NCI-H510A treated with DMSO at 0.1 percent for 48 hours (cell line): ENCODE measurements at places on chromosomes 7 and 10.

DNA sequence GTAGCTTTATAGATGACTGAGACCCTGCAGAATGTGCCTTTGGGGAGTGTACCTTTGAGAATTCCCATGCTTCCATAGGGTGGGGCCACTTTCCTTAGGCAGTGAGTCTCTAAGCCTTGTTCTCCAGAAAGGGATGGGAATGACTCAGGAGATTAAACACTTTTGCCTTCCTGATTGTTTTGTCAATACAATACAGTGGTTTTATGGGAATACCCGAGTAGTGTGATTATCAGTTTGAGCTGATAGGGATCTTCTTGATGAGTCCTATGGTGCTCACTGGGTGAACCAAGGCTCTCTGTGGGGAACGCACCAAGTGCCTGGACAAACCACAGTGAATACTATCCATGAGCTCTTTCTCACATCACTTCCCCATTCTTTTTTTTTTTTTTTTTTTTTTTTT, 6.3 kb downstream of the MYOF start:
- DNase-seq = no peak

DNA sequence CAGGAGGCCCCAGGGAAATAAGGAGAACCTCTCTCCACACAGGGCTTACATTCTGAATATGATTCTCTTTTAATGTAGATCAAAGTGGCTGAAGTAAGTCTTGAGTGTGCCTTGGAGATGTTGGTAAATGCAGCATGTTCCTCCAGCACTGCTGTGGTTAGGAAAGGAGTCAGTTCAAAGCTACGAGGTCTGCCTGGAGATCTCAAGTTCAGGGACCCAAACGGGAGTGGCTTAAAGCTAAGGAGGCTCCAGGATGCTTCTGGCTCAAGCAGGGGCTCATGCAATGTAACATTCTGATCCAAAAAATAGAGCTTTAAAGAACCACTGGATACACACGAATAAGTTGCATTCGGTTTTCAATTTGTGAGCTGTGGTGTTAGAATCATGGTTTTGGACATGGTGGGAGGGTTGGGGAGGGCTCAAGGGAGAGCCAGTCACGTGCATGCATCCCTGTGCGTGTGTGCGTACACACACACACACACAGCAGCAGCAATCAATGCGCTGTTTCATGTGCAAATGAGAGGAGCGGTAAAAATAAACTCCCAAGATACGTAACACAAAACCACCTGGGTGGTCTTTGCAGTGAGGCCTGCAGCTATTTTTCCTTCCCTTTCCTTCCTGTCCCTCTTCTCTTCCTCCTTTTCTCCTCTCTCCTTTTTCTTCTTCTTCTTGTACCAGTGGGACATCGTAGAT, 70.5 kb downstream of the AOAH start:
- DNase-seq = no peak

DNA sequence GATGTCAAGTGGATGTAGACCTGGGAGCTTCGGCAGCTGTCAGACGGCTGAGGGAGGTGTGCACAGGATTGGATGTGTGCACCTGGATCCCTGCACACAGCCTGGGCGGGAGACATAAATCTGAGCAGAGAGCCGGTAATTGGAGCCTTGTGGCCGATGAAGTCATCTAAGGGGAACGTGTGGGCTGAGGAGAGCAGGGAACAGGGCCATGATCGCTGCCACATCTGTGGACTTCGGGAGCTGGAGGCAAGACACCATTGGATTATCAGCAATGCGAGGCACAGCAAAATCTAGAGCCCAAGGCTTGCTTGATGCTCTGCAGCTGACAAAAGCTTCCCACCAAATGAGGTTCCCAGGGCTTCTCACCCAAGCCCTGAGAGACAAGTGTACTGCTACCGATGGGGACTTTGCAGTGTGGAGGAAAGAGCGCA, 147.7 kb downstream of the PTPN20 start:
- peak; percentile 76 for DNase-seq

GRCh38 chr7:77415823-77416620, at the start of gene GSAP:
Gene GSAP, minus strand, starts transcription at chr7:77416349. Its CDS starts 28 bp downstream, at chr7:77416321.
- no peak for DNase-seq

GRCh38 chr7:138186951-138187351, 110.7 kb downstream of the AKR1D1 start:
- no peak for DNase-seq

DNA sequence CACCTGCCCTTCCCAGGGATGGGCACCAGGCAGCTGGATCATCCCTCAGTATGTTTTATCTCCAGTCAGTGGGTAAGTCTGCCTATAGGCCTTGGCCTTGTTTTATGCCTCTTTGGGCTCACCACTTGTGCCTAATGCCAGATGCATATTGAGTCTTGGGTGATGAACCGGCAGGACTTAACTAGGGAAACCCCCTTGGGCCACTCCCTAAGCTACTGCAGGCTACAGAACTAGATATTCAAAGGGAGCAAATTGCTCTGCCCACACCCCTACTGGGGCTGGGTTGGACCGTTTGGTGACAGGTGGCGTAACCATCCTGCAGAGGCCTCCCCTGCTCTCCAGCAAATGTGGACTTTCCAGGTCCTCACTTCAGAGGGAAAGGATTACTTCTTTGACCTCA, 115.7 kb upstream of the GDF10 start:
- no peak for DNase-seq

GRCh38 chr10:59586407-59586891, 123.2 kb downstream of the SLC16A9 start:
- DNase-seq = no peak

DNA sequence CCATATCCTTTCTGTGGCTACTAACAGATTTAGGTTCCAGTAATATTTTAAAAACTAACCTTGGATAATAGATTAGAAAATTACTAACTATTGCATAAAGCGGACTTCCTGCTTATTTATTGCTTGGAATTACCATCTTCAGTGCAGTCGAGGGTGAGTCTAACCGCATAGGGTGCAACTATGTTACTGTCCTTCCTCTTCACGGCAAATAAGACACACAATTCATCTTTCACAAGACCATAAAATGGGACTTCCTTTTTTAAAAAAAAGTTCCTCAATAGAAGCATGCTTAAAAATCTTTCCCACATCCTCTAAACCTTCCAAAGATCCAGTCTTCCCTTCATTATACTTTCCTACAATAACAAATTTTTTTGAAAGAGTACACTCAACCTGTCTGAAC, 2.1 kb downstream of the SLC25A40 start:
- DNase-seq = no peak

DNA sequence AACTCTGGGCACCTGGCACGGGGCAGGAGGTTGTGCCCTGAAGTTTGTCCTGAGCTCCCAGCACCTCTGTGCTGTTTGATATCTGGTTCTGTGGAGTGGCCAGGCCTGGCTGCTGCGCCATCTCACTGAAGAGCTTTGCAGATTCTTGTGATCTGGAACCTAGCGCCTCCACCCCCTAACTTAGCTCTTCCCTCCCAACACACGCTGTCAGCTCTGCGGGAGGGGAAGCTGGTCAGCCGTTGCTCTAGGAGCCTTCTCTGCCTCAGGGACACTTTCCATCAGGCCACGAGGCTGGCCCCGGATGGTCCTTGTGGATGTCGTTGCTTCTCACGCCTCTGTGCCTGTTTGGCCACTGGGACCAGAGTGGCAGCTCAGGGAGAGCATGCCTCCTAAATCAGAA, 213.2 kb downstream of the CCDC3 start:
- DNase-seq = no peak

DNA sequence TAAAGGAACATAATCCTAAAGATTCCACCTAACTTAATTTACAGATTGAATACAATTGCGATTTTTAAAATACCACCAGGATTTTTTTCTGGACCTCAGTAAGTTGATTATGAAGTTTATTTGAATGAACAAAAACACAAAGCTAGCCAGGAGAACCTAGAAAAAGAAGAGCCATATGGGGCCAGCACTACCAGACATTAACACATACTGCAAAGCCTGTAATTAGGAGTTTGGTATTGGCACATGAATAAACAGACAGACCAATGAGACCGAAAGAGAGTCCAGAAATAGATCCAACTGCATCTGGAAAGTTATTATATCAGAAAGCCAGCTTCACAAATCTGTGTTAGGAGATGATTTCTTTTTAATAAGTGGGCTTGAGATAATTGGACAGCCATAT, 105.5 kb upstream of the CHST15 start:
- DNase-seq = no peak

- peak; percentile 60 for DNase-seq
Measured at GRCh38 chr7:51139796-51140195, 176.8 kb downstream of the COBL start.

- peak; percentile 9 for DNase-seq
Measured at GRCh38 chr7:8115547-8116402, 146.2 kb downstream of the ICA1 start.

- DNase-seq = no peak
Measured at GRCh38 chr10:13788711-13789447, 202.1 kb downstream of the PRPF18 start.

- DNase-seq = no peak
Measured at GRCh38 chr7:27048438-27048837, 47.4 kb downstream of the HOXA1 start.

DNA sequence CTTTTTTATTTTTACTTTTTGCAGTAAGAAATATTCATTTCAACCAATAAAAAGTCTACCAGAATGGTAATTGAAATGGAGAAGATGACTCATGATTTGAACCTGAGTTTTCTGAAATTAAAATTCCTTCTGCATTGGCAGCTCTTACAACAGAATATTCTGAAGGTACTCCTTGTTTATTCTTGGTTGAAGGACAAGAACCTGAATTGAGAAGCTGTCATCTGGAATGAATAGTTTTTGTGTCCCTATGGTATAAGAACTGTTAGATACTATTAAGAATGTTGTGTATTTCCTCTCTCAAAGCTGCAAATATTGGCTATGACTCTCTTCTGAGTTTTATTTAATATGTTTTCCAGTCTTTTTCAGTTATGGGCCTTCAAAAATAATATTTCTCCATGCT, 56.1 kb downstream of the CDK1 start:
- no peak for DNase-seq

DNA sequence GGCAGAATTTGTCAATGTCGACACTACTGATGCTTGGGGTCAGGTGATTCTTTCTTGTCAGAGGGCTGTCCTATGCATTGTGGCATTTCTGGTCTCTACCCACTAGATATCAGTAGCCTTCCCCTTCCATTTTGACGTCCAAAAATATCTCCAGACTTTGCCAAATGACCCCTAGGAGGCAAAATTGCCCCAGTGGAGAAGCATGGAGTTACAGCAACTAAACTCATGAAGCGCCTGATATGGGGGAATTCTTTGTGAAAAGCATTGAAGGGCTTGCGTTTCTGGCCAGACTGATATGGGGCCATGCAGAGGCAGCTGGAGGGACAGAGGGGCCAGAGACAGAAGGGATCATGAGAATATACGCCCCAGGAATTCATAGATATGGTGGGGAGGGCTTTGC, 43.6 kb downstream of the ADRB1 start:
- DNase-seq = no peak

DNA sequence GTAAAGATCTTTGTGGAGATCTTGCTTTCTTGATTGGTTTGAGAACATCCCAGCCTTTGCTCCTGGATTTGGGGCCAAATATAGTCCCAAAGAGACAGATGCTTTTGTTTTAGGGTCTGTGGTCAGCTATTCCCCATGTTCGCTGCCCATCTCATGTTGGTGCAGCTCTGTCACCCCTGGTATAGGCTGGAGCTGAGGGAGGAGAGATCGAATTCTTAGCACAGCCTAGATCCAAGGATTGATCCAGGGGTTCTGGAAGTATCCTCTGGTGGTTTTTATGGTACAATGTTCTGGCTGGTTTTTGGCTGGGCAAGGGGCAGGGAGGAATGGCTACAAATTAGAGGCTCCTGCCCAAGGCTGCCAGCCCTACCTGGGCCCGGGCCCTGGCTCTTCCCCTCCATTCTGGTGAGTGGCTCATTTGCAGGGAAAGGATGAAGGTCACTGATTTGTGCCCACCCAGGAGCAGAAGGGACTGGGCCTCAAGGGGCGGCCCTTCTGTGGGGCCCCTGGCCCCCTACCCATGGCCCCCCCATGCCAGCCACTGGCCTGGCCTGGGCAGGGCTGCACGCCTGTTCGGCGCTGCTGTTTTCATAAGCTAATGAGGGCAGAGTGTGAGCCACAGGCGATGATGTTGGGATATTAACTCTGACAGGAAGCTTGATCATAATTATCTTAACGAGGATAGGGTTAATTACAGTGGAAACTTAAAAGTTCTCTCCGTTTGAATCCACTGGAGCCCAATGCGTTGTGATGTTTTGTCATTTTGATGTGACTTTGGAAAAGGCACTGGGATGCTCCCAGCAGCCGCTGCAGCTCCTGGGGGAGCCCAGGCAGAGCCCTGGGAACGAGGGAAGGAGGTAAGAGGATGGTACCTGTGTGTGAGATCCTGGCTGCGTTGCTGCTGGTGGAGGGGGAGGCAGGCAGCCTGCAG, 600.6 kb downstream of the LRMDA start:
- DNase-seq = no peak

DNA sequence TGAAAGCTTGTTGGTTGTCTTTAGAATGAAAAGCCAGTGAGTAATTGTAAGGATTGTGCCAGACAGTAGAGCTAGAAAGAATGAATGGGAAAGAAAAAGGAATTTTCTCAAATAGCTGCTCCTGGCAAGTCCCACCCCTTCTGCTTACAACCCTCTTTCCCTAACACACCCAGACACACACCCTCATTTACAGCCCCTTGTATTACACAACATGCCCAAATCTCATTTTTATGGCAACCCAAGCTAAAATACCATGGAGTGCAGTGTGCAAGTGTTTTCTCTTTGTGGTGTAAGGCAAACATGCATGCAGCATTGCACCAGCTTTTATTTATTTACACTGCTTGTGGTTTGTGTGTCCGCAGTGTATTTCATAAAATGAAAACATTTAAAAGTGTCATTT, 1.5 kb downstream of the PRKAR2B start:
- no peak for DNase-seq

DNA sequence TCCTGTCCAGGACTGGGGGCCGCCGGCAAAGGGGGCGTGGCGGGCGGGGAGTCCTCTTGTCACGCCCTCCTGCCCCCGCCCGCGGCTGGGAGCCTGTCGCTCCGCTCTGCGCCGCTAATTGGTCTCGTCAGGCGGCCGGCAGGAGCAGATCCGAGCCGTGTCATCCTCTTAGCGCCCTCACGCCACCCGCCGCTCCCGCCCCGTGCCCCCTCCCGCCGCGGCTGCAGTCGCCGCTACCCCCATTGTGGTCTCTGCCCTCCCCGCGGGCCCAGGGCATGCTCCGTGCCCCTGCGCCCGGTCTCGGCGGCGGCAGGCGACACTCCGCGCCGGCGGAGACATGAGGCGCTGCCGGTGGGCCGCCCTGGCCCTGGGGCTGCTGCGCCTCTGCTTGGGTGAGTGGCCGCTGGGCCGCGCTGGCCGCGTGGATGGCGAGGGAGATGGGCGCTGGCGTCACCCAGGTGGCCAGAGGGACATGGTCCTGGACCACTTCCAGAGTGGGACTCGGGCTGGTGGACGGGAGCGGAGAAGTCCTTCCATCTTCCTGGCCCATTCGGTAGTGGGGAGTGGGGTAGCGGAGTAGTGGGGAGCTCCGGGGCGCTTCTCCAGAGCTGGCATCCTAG, at the start of gene CDHR1:
Gene CDHR1 (plus strand): TSS at position 114 of the 620 bp plus-strand sequence. CDS start 224 bp downstream, at position 338.
- peak; percentile 63 for DNase-seq

GRCh38 chr7:149732111-149732561, 41.3 kb downstream of the ZNF467 start:
- DNase-seq = no peak

GRCh38 chr10:91909117-91909677, at the start of gene FGFBP3:
Gene FGFBP3, minus strand, starts transcription at chr10:91909486. Its CDS starts 517 bp downstream, at chr10:91908969.
- DNase-seq = peak; percentile 91

- DNase-seq = no peak
Measured at GRCh38 chr7:150958062-150958552, 20.0 kb downstream of the KCNH2 start.
